ENCODE measurements at places on chromosomes 12 and 14.

DNA sequence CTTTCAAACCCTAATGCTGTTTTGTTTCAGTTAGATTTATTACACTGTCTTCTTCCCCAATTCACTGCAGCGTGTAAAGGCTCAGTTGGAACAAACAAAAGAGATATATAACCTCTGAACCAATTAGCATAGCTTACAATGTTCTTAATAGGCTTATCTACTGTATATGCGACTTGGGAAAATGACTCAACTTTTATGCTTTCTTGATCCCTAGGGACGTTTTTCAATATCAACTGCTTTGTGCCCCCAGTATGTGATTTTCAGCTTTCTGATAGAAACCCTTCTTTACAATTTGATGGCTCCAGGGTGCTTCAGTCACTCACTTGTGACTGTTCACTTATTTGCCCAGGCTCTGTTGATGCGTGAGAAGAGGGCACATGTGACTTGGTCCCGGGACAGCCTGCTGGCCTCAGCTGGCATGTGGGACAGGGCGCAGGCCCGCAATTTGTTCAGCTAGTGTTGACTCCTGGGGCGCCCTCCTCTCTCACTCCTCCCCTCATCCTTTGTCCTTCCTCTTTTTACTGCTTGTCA lies 107.1 kb downstream of the TMTC2 start:
- no peak for DNase-seq

- no peak for DNase-seq
These were observed 95.7 kb downstream of the CEP128 start for GRCh38 chr14:80845856-80846255.

GRCh38 chr12:128138125-128138524 lies 128.8 kb upstream of the TMEM132C start:
- no peak for DNase-seq

GRCh38 chr12:32671930-32672780 lies 6.9 kb upstream of the DNM1L start:
- no peak for DNase-seq

- no peak for DNase-seq
These were observed 5.1 kb upstream of the LTA4H start for GRCh38 chr12:96040305-96041133.

DNA sequence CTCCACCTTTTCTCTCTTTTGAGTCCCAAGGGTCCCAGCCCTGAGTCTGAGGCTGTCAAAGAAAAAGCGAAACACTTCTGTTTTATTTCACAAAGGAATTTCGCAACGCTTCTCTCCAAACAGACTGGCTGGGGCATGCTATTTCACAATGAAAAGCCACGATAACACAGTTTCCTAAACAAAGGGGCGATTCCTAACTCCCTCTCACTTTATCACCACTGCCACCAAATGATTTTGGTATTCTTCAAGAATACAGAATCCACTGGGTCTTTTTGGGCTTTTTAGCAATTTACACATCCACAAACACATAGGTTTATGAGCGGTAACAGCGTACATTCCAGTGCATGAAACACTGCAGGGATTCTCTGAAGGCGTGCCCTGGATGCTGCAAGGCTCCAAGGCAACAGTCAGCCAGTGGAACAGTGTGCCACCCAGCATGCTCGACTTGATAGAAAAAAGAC lies 161.2 kb downstream of the DAD1 start:
- DNase-seq: no peak

GRCh38 chr12:122004633-122005071 lies 17.0 kb upstream of the BCL7A start:
- DNase-seq: no peak

GRCh38 chr12:119634743-119635142 lies 33.2 kb upstream of the PRKAB1 start:
- DNase-seq: no peak

DNA sequence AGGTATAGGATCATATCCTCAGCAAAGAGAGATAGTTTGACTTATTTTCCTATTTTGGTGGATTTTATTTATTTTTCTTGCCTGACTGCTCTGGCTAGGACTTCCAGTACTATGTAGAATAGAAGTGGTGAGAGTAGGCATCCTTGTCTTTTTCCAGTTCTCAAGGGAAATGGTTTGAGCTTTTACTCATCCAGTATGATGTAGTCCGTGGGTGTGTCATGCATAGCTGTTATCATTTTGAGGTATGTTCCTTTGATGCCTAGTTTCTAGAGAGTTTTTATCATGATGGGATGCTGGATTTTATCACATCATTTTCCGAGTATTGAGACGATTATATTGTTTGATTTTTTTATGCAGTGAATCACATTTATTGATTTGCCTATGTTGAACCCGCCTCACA lies 97.2 kb downstream of the MGAT4C start:
- no peak for DNase-seq

DNA sequence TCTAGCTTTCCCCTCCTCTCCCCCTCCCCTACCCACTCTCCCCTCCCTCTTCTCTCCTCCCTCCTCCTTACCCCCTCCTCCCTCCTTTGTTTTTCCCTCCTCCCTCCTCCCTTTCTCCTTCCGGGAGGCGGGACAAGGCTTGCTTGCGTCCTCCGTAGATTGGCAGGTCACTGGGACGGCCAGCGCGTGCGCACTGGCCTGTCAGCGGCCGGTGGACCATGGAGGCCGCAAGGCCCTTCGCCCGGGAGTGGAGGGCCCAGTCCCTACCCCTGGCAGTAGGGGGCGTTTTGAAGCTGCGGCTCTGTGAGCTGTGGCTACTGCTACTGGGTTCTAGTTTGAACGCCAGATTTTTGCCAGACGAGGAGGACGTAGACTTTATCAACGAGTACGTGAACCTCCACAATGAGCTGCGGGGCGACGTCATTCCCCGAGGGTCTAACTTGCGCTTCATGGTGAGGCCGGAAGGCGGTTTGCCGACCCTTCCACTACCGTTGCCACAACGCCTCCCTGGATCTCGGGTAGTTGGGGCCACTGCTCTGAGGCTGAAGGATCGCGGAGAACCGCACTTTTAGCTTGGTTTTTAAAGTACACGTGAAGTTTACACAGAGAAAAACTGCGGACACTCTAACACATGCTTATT lies at the start of gene GLIPR1L2:
TSS of gene GLIPR1L2 (plus strand) at position 191 of the 640 bp plus-strand sequence. CDS start at position 219, 28 bp downstream.
- peak; percentile 89 for DNase-seq

DNA sequence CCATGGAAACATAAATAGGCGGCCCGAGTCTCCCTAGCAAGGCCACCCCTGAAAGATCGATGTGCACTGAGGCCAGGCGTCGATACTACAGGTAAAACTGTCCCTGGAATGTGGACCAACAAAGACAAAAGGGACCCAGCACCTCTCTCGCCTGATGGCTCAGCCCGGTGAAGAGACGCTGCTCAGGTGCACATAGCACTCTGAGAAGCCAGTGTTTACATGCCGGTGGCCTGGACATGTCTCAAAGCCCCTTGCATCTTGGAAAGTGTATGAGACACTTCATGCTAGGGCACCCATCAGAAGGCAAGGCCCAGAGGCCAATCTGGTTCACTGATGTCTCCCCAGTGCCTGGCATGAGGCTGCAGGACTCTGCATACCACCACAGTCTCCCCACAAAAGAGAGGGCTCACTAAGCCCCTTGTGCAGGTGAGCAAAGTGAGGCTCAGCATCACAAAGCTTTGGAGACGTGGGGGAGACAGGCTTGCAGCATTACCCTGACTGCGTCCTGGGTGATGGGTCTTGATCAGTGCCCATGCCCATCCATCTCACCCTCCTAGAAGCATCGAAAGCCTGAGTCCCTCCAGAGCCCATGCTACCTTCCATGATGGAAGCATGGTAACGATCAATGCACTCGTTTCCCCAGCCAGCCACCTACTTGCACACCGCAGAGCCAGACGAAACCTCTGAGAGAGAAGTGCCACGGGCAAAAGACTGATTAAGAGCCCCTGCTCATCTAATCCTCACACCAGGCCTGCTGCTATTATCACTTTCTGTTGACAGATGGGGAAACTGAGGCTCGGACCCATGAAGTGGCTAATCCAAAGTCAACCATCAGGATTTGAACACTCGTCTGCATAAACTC lies 16.1 kb downstream of the BCL11B start:
- DNase-seq: no peak

- DNase-seq: peak; percentile 26
These were observed 64.2 kb downstream of the PHETA1 start for GRCh38 chr12:111304642-111305071.

DNA sequence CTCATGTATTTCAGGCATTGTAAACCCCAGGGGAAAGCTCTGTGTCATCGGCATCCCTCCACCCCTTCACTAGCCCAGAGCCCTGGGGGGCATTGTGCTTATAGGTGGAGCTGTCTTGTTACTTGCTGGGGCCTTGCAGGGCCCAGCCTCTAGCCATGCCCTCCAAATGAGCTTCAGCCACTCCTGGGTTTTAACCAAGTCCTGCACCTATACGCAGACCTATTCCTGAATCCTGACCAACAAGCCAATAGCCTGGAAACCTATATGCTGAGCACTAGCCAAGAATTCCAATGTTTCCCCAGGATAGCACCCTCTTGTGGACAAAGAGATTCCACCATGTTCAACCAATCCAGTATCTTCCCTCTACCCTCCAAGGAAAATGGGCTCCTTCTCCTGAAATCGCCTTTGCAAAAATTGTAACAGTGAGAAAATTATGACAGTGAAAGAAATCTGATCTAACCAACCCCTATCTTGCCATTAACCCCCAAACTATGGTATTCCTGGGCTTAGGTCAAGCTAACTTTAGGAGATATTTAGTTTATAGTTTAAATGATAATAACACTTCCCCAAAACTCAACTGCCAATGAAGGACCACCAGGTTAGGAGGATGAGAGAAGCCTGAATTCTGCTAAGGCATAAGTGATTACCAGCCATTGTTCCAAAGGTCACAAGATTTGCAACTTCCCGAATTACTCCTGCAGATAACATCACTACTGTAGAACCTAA lies 55.5 kb downstream of the TTC7B start:
- no peak for DNase-seq

DNA sequence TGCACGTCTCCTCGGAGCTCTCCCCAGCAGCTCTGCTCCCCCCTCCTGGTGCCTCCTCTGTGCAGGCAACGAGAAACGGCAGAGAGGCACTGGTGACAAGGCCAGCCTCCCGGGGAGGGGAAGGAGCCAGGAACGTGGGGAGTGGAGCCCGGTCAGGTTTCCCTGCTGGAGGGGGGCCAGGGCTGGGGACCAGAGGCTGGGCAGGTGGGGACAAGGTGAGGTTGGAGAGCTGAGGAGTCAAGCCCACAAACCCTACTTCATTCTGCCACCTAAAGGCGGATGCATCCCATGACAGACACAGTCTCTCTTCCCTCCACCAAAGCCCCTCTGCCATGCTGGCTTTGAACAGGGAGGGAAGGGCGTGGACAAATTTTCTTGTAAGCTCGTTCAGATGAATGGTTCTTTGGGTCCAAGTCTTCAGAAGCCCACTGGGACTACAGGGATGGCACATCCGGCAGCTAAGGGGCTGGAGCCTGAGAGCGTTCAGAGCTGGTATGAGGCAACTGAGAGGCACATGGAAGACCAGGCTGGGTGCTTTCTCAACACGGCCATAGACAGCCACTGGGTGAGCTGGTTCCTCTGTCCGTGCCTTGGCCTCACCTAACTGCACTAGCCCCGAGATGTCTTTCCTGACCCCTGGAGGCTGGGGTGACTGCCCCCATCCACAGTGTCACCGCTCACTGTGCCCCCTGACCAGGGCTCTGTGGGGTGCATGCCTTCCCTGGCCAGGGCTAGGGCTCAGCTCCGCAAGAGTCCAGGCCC lies 105.9 kb downstream of the RBM19 start:
- DNase-seq: no peak

- DNase-seq: no peak
These were observed 106.9 kb upstream of the HIF1A start for GRCh38 chr14:61588419-61588901.

GRCh38 chr14:45083617-45083975 lies 320 bp upstream of the PRPF39 start:
- DNase-seq: no peak

DNA sequence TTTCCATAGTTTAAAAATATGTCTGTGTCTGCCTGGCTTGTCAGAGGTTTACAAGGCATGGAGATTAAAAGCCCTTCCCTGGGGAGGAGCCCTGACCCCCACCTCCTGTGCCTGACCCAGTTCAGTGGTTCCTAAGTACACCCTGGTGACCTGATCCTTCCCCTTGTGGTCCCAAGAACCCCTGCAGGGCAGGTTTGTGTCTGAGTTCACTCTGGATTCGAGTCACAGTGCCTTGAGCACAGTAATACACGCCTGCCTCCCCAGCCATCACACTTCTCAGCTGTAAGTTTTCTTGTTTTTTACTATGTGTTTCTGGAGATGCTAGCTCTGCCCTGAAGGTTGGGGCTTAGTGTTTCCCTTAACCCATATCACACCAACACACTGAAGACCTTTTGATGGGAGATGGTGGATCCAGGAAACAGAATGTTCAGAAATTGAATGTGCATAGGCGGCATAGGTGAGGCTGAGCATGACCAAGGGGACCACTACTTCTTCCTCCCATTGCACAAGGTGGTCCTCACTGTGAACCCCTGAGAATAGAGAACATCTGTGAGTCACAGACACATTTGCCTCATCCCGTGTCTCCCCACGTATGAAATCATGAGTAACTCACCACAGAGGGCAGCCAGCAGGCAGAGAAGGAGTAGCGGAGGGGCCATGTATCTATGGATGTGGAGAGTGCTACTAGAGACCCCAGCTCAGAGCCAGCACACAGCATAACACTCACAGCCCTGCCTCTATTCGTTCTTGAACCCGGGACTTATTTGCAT lies 962.9 kb downstream of the TMEM121 start:
- peak; percentile 49 for DNase-seq

- DNase-seq: no peak
These were observed 18.6 kb downstream of the AKAP3 start for GRCh38 chr12:4630262-4630661.

DNA sequence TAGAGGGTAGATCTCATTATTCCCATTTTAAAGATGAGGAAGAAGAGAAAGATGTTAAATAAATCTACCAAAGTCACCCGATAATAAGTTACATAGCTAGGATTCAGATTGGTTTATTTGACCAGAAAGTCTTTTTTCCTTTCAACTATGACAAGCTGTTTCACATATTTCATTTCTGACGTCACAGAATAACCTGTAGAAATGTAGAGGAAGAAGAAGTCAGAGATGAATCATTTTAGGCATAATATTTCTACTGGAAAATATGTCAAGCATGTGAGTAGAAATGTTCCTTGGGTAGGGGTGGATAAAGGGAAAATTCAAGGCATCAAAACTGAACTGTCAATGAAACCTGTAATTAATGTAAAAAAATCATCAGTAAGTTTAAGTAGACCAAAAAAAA lies 107.0 kb downstream of the MGST1 start:
- DNase-seq: no peak

GRCh38 chr14:104425171-104425681 lies 154.3 kb upstream of the C14orf180 start:
- no peak for DNase-seq

- DNase-seq: no peak
These were observed 30.5 kb upstream of the DDHD1 start for GRCh38 chr14:53183611-53184010.

- DNase-seq: no peak
These were observed 952 bp downstream of the DRAM1 start for GRCh38 chr12:101878243-101878821.

GRCh38 chr12:55737581-55738122 lies 5.3 kb upstream of the GDF11 start:
- DNase-seq: no peak

DNA sequence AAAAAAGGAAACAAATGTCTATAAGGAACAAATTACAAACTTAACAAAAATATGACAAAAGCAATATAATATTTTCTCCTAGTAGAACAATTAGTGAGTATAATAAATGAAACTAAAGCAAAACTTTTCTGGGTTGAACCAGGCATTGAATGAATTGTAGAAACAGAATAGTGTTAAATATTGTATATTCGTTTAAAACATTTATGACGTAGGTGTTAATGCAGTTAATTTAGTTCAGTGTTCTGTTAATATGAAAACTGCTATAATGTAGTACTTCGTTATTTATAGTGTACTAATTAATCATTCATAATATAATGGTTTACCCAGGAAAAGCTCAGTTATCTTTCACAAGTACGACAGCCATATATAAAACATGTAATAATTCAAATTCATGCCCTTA lies 23.7 kb downstream of the NKX2-1 start:
- DNase-seq: no peak
